CD8-positive, alpha-beta memory T cell (primary cell): ENCODE measurements at places on chromosomes 4 and X. TPM values are rescaled to one million over a fixed set of nuclear protein-coding genes. Genes with fewer than 3 reads are reported as not detected.

- H3K36me3 ChIP-seq = no peaks in the 10 kb centered on the region
- H3K4me1 ChIP-seq = no peaks in the 10 kb centered on the region
- peak; percentile 6 for DNase-seq
- no peak overlapping the region for H3K27ac ChIP-seq
Observed at GRCh38 chr4:157992038-157992705, 180.7 kb downstream of the GASK1B start.

GRCh38 chrX:42714981-42715700 is 62.8 kb downstream of the PPP1R2C start:
- no peak overlapping the region for H3K4me3 ChIP-seq
- H3K27ac ChIP-seq = no peak overlapping the region
- peak; percentile 28 for DNase-seq
- H3K36me3 ChIP-seq = no peaks in the 10 kb centered on the region

GRCh38 chr4:106033469-106033868 is 138.2 kb downstream of the NPNT start:
- H3K27me3 ChIP-seq = no peaks in the 10 kb centered on the region
- H3K36me3 ChIP-seq = no peaks in the 10 kb centered on the region
- H3K27ac ChIP-seq = no peak overlapping the region
- DNase-seq = no peak

DNA sequence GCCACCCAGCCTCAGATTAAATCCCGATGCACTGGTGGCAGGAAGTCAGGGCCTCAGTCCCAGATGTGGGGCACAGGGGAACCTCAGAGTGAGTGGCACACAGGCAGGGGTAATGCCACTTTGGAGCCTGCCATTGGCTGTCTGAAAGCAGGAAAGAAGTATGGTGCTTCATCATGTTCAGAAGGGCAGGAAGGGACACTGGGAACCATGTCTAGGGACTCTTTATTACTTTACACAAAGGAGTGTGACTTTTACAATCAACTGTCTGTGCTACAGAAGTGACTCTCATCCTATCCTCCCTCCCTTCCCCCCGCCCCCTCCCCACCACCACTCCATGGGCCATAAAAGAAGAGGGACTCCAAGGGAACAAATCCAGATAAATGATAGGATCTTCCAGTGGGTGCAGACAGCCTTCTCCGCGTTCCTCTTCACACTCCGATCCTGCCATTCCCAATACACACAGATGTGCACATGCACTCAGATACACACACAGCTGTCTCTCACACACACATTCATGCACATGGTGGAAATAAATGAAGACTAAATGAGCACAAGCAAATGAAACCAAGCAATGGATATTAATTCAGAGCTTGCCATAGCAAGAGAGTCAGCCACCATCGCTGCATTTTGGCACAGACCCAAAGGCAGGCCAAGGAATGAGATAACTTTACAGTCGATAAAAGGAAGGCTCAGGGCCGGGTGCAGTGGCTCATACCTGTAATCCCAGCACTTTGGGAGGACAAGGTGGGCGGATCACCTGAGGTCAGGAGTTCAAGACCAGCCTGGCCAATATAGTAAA is 2.5 kb upstream of the TMEM154 start:
- DNase-seq = no peak
- no peaks in the 10 kb centered on the region for H3K27me3 ChIP-seq
- H3K4me3 ChIP-seq = no peak overlapping the region
- H3K36me3 ChIP-seq = no peaks in the 10 kb centered on the region
- peaks cover 18% of the 10 kb centered on the region for H3K4me1 ChIP-seq
- no peak overlapping the region for H3K27ac ChIP-seq

DNA sequence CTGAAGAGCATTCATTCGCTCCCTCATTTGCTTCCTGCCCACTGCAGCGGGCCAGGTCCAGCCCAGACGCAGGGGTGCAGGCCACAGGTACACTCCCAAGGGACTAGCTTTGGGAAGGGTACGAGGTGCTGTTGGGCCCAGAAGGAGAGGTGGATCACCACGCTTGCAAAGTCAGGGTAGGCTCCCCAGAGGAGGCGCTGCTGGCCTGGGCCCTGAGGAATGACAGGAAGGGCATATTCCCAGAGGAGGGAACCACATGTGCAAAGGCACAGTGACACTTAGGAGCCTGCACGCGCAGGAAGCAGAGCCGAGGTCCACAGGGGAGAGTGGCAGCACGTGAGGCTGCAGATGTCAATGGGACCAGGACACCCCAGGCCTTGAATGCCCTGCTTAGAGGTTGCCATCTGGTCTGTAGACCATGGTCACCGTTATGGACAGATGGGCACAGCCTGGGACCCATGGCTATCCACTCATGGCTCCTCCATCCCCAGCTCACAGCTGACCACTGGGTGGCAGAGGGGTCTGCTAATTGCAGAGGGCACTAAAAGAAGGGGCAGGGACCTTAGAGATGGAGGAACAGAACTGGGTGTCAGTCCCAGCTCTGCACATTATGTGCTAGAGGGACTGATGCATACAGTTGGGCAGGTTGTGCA is 7.9 kb downstream of the HTRA3 start:
- no peaks in the 10 kb centered on the region for H3K27me3 ChIP-seq
- DNase-seq = no peak
- no peaks in the 10 kb centered on the region for H3K36me3 ChIP-seq
- no peaks in the 10 kb centered on the region for H3K4me1 ChIP-seq
- H3K4me3 ChIP-seq = no peak overlapping the region

DNA sequence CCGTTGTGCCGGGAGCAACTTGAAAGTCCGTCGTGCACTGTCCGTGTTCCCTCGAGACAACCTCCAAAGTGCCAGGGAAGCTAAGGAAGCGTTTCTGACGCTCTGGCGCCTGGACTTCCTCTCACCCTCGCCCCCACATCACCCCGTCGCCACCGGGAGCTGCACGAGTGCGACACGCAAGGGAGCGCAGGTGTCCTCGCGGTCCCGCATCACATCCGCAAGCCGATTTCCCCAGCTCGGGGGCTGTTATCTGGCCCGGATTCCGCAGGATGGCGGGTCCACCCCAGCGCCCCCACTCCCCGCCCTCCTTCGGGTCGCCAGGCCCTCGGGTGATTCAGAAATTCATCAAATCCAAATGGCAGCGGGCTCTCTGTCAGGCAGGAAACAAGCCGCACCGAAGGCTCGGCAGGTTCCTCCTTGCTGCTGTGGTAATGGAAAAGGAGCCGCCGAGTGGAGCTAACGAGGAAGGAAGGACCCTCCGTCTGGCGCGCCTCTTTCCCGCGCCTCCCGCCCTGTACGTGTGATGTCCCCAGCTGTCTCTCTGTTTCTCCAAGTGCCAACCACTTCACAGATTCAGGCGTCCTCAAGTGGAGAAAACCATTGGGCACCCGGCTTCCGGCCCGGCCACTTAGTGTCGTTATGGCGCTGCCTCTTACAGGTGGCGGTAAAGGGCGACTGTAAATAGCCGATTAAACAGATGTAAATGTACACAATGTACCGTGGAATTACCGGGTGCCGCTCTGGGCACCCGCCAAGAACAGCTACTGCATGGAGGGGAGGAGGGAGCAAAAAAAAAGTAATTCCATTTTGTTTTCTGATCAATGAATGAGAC is 921 bp upstream of the SETD7 start:
- H3K36me3 ChIP-seq = no peaks in the 10 kb centered on the region
- H3K4me3 ChIP-seq = peak overlapping the region; percentile 81
- peaks cover 30% of the 10 kb centered on the region for H3K4me1 ChIP-seq
- H3K27me3 ChIP-seq = no peaks in the 10 kb centered on the region
- peak; percentile 30 for DNase-seq

DNA sequence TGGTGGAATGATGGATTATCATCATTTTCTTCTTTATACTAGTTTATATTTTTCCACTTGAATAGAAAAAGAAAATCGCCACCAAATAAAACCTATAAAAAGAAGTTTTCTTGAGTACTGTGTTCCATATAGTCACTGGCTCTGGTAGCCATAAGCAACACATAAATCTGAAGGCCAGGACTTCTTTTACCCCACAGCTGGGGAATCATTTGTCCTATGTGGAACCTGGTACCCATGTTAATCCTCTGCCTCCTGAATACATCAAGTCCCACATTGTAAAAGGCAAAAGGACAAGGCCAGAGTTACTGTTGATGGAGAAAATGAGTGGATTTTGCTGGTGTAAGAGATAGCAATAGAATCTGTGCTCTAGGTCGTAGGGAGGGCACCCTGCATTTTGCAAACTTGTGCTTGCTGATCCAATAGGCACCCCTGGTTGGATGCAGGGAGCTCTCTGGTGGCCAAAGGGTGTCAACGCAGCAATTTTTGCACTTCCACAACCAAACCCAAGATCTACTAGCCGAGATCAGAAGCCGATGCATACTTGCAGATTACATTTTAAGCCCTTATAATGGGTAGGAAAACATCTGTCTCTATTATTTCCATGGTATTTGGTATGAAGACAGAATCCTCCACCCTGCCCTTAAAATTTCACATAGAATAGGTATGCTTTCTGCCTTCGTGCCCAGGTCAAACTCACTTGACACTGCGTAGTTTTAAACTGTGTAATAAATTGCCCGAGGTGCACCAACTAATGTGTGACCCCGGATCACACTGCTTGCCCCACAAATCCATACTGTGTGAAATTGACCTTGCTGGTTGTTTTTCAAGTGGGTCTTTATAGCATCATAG is 146.2 kb upstream of the SCML1 start:
- DNase-seq = no peak
- no peak overlapping the region for H3K4me3 ChIP-seq
- no peaks in the 10 kb centered on the region for H3K27me3 ChIP-seq
- no peaks in the 10 kb centered on the region for H3K36me3 ChIP-seq
- no peaks in the 10 kb centered on the region for H3K4me1 ChIP-seq
- H3K27ac ChIP-seq = no peak overlapping the region

The RNF4 gene
- 98.1 TPM for total RNA-seq

The PALLD gene
- total RNA-seq = 0.47 TPM
